ENCODE measurements at places on chromosomes 1 and 21. TPM values are rescaled to one million over a fixed set of nuclear protein-coding genes. Genes with fewer than 3 reads are reported as not detected.

The UBASH3A gene
- 0.06 TPM for polyA plus RNA-seq

The CNTN2 gene
- 0.32 TPM for polyA plus RNA-seq

The OR2L3 gene
- polyA plus RNA-seq: not detected

The TRNP1 gene
- polyA plus RNA-seq: 7.8 TPM

The AUNIP gene
- polyA plus RNA-seq: 3.5 TPM

The AZIN2 gene
- 8.9 TPM for polyA plus RNA-seq

The SMIM1 gene
- polyA plus RNA-seq: 18.5 TPM

The FNBP1L gene
- polyA plus RNA-seq: 109 TPM

The CFAP57 gene
- 3.8 TPM for polyA plus RNA-seq

The LCE1D gene
- polyA plus RNA-seq: not detected

The ESRRG gene
- polyA plus RNA-seq: 45.3 TPM

The AGO3 gene
- 10.2 TPM for polyA plus RNA-seq

The PTAFR gene
- polyA plus RNA-seq: 2.9 TPM

GRCh38 chr21:42151148-42151947 is 67.6 kb upstream of the ABCG1 start:
- no peak for DNase-seq

DNA sequence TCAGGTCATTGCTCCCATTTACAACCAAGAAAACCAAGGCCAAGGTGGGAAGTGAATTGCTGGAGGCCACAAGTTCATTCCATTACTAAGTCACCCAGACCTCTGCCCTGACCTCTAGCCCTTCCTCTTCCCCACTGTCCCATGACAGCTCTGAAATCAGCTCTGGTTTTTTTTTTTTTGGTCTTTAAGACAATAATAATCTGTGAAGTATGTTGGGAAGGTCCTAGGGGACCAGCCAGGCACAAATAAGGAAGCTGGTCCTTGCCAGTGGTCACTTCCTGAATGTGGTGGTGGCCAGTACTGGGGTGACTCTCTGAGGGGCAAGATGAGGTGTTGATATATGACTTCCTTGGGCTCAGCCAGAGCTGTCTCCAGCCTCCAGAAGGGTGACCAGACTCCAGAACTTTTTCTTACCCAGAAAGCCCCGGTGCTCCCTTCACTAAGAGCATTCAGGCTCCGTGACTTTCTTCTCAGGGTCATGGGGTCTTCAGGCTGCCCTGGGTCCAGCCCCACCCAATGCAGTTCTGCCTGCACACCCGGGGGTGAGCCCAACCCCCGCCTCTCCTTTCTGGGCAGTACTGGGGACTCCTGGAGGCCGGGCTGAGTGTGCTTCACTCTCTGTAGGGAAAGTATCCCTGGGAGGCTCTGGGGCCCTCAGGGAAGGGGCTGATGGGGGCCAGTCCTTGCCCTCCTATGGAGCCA is 159.6 kb downstream of the PTPRU start:
- DNase-seq: no peak

DNA sequence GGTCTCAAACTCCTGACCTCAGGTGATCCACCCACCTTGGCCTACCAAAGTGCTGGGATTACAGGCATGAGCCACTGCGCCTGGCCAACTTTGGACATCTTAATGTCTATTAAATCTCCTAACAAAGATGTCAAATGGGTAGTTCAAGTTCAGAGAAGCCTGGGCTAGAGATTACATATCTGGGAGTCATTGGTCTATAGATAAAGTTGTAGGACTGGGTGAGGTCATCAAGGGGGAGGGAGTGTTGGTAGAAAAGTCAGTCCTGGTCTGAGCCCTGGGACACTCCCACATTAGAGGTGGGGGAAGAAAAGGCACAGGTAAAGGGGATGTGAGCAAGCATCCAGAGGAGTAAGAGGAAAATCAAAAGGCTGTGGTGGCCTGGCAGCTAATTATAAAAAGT is 6.6 kb downstream of the UBIAD1 start:
- DNase-seq: no peak

DNA sequence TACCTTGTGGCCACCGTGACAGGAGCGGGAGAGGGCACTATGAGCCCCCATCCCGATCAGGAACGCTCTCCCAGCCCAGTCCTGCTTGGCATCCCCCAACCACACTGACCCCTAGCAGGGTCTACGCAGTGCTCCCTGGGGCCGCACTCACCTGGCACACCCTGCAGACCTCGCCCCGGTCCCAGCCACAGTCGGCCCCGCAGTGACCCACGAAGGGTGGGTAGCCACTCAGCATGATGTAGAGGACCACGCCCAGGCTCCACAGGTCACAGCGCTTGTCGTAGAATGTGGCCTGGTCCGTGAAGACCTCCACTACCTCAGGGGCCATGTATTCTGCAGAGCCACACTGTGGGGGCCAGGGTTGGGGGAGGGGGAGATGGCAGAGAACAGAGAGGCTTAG is 11.1 kb upstream of the KNCN start:
- no peak for DNase-seq

GRCh38 chr1:186139701-186140100 is 235.4 kb downstream of the TPR start:
- no peak for DNase-seq

GRCh38 chr1:112533029-112533428 is 24.3 kb downstream of the WNT2B start:
- DNase-seq: no peak

- no peak for DNase-seq
These were observed 17.7 kb downstream of the COL6A2 start for GRCh38 chr21:46115441-46116188.

DNA sequence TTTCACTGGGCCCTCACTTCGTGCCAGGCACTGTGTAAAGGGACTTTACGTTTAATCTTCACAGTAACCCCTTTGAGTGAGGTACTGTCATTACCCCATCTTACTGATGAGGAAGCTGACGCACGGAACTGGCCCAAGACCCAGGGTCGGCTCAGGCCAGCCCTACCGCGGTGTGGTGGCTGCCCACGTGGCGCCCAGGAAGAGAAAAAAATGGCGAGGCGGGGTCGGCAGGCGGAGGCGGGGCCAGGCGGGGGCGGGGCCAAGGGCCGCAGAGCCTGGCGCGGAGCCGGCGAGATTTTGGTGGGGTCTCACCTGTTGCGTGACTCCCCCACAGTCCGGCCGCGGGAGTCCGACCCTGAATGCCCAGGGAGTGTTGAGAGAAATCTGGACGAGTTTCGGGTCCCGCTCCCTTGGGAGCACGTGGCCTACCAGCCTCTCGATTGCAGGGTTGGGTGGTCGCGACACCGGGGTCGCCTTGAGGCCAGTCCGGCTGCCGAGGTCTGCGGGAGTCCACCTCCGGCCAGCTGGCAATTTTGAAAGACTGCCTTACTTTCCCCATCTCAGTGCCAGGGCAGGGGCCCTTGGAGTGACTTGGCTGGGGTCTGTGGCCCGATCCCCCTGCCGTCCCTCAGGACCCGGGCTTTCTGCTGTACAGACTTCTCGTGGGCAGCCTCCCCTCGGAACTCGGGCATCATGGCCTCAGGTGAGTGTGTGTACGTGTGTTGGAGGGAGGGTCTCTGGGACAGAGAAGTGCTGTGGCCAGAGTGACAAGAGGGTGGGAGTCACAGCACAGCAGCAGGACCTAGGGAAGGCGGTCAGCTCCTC is at the start of the genes AMPD2 and GNAT2:
AMPD2 (plus strand) TSS at position 262 of the 825 bp plus-strand sequence. CDS start 1,339 bp downstream, outside the sequence.
GNAT2 (minus strand) TSS at position 41 of the 825 bp plus-strand sequence. CDS start 6,746 bp downstream, outside the sequence.
- no peak for DNase-seq

- no peak for DNase-seq
These were observed 32.9 kb downstream of the BRDT start for GRCh38 chr1:91981996-91982609.

DNA sequence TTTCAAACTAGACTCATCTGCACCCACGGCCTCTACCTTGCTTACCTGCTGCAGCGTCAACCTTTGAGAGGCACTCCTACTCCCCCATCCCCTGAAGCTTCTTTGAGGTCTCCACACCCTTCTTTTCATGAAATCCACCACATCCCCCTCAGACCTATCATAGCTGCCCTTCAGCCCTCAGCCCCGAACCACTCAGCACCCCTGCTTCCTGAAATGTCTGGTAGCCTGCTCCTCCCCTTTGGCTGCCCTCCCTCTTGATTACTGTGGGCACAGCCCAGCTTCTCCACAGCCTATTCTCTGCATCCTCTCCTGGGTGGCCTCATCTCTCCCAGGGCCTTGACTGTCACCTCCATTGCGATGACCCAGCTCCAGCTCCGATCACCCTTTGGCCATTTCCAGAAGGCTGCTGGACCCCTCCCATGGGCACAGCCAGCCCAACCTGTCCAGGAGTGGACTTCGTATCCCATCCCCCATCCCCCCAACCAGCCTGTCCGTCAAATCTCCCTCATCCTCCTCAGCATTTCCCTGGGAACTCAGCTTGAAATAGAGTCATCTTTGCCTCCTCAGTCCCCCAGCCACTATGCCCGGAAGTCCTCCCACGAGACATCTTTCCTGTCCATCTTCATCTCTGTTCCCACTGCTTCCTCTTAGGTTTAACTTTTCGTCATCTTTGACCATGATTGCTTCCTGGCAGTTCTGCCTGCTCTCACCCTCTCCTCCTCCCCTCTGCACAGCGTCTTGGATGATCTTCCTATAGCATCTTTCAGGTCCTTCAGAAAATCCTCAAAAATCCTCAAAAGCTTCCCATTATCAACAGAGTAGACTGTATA is 6.1 kb upstream of the ADORA1 start:
- no peak for DNase-seq

DNA sequence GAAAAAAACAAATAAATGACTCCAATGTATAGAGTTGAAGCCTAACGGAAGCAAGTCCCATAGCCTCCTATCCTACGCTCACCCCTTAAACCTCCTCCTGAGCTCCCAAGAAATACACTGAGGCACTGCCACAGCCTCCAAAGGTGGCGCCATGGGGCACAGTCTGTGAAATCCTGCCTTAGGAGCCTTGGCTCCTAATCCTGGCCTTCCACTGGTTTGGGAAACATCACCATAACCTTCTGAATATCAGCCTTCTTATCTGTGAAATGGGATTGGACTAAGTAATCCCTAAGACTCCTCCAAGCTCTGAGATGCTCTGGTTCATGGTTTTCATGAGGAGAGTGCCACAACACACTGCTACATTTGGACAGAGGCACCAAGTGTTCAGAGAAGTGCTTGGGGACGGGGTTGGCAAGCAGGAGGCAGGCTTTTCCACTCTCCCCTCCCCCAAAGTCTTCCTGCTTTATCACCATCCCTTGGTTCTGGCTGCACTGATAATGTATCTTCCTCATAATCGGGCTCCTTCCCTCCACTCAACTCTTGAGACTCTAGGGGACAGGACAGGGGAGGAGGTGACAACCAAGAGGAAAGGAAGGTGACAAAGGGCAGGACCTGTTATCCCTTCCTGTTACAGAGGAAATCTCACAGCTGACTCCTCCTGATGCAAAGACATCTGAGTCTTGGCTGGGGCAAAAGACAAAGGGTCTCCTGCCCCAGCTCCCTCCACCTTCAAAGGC is 2.7 kb downstream of the SLAMF7 start:
- no peak for DNase-seq

DNA sequence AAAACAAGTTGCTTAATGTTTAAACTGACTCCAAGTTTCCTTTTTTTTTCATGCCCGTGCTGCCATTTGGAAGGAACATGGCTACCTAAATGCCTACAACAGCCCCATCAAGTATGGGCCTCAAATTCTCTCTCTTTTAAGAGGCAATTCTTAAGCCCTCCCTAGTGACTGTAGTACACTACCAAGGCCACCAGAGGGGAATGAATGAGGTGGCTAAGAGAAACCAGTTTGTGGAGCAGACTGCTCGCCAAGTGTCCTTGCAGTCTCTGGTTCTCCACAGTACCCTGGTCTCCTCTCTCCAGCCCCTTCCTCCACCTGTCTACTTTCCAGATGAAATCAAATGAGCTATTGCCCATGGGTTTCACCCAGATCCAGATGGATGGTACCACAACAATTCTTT is 1809.6 kb downstream of the BRINP3 start:
- no peak for DNase-seq

DNA sequence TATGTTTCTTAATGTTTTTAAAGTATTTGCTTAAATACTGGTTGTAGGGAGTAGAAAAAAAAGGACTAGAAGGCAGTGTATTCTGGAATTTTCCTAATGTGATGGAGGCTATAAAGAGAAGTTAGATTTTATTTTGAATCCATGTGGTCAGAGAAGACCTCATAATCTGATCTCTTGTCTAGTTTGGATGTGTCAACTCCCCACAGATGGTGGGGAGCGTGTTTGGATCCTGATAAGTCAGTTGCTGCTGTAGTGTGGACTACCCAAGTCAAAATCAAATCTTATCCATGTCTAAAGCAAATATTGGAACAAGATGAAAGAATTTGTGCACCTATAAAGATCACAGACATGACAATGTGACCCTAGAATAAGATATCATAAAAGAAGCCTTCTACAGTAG is 918.0 kb downstream of the LTN1 start:
- DNase-seq: no peak

- no peak for DNase-seq
These were observed 27.0 kb downstream of the PAX7 start for GRCh38 chr1:18657506-18658201.
